ENCODE measurements at places on chromosomes 7 and 10.
A peak's percentile ranks its signal among the peaks of the same experiment; 100 is the strongest.

DNA sequence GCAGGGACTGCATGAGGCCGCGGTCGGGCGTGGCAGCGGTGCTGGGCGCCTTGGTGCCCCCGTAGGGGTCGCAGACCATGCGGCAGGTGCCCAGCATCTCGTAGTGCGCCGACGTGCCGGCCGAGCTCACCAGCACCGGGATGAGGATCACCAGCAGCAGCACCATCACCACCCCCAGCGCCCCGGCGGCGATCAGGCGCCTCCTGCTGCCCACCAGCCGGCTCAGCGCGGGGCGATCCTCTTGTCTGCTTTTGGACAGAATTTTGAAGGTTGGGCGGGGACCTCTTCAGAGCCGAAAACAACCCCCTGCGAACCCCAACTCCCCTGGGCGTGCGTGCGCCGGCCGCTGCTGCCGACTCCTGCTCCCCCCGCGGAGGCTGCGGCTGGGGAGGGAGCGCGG lies 779 bp downstream of the C1QL3 start:
- peak; percentile 21 for DNase-seq

DNA sequence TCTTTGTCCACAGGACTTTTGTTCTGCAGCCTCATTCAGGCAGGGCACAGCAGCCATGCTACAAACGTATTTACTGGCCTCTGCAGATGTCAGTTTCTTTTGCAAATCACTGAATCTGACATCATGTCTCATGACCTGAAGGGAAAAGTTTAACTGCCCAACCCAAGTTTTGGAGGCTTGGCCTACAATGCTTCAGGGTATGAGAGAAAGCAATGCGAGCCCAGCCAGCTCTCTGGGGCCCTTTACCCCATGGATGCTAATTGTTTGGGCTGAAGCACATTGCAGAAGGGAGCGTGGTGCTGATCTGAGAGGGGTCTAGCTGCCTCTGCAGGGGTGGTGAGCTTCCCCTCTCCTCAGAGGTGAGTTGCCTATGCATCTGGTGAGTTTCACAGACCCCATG lies 179.9 kb upstream of the CXCL12 start:
- DNase-seq = no peak

- peak; percentile 53 for DNase-seq
Observed at GRCh38 chr7:147509035-147509501, 1081.5 kb upstream of the C7orf33 start.

DNA sequence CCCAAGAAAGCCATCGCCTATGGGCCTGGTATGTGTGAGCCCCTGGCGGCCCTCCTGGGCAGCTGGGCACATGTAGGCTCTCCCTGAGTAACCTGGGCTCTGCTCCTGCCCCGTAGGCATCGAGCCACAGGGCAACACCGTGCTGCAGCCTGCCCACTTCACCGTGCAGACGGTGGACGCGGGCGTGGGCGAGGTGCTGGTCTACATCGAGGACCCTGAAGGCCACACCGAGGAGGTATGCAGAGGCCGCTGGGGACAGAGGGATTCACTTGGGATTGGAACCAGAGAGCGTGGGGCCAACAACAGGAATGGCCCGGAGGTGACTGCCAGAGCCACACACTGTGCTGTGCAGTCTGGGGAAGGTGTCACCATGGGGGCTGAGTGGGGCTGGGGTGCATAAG lies 7.3 kb downstream of the FLNC start:
- no peak for DNase-seq

DNA sequence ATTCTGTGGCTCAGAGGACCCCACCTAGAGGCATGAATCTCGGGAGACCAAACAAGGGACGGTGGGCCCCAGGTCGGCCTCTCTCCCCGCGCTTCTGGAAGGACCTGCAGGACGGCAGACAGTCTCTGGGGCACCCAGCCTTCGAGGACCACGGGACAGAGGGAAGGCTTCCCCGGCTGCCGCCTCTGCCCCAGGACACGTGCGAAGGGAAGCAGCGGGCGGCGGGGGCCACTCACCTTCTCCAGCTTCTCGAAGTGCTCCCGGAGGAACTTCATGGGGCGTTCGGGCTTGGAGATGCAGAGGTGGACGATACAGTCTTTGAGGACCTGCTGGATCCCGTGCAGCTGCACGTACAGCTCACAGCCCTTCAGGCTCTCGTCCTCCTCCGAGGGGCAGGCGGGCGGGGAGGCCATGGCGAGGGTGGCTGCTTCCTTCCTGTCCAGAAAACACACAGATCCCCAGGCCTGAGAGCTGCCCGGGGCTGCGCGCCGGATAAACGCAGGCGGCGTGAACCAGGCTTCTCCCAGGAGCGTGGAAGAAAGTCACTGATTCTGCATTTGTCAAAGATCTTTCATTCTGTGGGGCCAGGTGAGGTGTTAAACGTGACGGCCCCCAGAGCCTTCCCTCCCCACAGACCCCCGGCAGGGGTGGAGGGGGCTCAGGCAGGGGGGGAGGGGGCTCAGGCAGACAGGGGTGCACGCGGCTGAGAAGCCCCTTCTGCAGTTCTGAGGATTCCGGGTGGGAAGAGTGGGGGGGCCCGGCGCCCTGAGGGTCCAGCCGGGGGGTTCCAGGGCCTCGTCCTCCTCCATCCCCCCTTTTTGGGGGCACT lies 15.2 kb upstream of the DNAAF5 start:
- DNase-seq = no peak

- DNase-seq = peak; percentile 59
Observed at GRCh38 chr7:81715984-81716588, 53.8 kb downstream of the HGF start.

- peak; percentile 94 for DNase-seq
Observed at GRCh38 chr7:80542398-80542797, 30.5 kb upstream of the GNAT3 start.

GRCh38 chr7:37970211-37970610 lies 49.8 kb downstream of the EPDR1 start:
- DNase-seq = no peak

DNA sequence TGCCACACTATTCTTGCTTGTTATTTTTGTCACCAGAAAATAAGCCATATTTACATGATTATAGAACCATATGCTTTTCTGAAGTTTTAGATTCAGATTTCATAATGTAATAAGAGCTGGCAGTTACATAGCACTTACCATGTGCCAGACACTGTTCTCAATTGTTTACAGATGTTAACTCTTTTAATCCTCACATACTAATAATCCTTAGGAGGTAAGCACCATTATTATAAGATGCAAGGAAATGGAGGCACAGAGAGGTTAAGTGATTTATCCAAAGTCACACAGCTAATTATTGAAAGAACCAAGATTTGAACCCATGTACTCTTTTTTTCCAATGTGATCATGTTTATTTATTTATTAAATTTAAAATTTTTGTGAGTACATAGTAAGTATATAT lies 57.2 kb downstream of the CREB5 start:
- DNase-seq = no peak

- DNase-seq = no peak
Observed at GRCh38 chr10:102647443-102648268, 3.4 kb downstream of the TRIM8 start.
